Activated T-cell treated with anti-CD3 and anti-CD28 coated beads for 24 hours (primary cell): ENCODE measurements at places on chromosomes 13 and 19.

- DNase-seq = no peak
Measured at GRCh38 chr13:72820898-72821279, 39.0 kb downstream of the PIBF1 start.

GRCh38 chr13:49220036-49220855 lies at the start of gene MLNR:
MLNR (plus strand) TSS chr13:49220338; CDS start chr13:49220338, 0 bp downstream.
- no peak for DNase-seq

DNA sequence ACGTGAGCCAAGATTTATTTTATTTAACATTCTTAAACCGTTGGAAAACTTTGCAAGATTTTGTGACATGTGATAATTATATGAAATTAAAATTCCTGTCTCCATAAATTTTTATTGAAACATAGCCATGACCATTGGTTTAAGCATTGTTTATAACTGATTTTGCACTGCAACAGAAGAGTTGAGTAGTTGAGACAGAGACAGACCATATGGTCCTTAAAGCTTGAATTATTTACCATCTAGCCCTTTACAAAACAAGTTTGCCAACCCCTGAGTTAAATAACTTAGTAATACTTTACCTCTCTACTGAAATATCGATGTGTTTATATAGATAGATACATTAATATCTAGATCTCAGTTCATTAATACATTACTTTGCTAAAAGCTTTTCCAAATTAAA lies 814.1 kb upstream of the GPC6 start:
- no peak for DNase-seq

DNA sequence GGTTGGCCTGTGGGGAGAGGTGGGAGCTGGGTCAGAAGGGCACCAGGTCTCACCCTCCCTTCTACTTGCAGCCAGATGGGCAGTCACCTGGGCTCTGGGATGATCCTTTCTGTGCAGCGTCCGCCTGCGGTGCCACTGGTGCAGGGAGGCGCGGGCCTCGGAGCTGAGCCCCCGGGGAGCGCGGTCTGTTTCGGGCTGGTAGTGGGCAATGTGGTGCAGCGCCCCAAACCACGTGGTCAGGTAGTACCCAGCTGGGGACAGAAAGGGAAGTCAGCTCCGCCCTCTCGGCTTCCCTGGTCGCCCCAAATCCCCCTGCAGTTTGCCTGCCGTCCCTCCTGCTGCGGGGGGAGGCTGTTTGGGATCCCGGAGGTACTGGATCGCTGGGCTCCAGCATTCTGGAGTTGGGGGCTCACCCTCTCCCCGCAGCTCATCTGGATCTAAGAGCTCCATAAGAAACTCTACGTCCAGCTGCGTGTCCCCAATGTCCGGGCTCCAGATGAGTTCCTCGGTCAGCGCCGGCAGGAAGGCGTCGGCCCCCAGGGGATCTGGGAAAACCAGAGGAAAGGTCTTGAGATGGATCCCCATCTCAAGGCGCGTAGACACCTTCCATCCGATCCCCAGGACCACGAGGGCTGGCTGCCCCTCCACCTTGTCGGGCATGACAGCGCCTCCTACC lies 8.8 kb downstream of the RINL start:
- no peak for DNase-seq
